HCT116 (cell line): ENCODE measurements at places on chromosomes 6 and 20. TPM values are rescaled to one million over a fixed set of nuclear protein-coding genes. Genes with fewer than 3 reads are reported as not detected.

GRCh38 chr20:16560216-16560615 is 13.0 kb downstream of the KIF16B start:
- H3K4me3 ChIP-seq: no peak overlapping the region
- H3K36me3 ChIP-seq: no peaks in the 10 kb centered on the region
- DNase-seq: no peak
- no peaks in the 10 kb centered on the region for H3K27me3 ChIP-seq
- no peaks in the 10 kb centered on the region for H3K4me1 ChIP-seq

- DNase-seq: no peak
- no peaks in the 10 kb centered on the region for H3K36me3 ChIP-seq
- no peak overlapping the region for H3K4me3 ChIP-seq
These were observed 88.3 kb downstream of the CDYL start for GRCh38 chr6:4864519-4864918.

GRCh38 chr6:145028144-145028818 is 707.0 kb downstream of the EPM2A start:
- no peaks in the 10 kb centered on the region for H3K27me3 ChIP-seq
- peaks cover 25% of the 10 kb centered on the region for H3K4me1 ChIP-seq
- no peaks in the 10 kb centered on the region for H3K36me3 ChIP-seq
- peak; percentile 71 for DNase-seq
- peak overlapping the region; percentile 5; the same call in 1 of the 2 replicates for H3K4me3 ChIP-seq

- DNase-seq: no peak
- H3K36me3 ChIP-seq: no peaks in the 10 kb centered on the region
- H3K4me3 ChIP-seq: no peak overlapping the region
- H3K4me1 ChIP-seq: no peaks in the 10 kb centered on the region
- H3K27ac ChIP-seq: no peak overlapping the region
These were observed 29.5 kb downstream of the ANKRD60 start for GRCh38 chr20:58198901-58199355.

DNA sequence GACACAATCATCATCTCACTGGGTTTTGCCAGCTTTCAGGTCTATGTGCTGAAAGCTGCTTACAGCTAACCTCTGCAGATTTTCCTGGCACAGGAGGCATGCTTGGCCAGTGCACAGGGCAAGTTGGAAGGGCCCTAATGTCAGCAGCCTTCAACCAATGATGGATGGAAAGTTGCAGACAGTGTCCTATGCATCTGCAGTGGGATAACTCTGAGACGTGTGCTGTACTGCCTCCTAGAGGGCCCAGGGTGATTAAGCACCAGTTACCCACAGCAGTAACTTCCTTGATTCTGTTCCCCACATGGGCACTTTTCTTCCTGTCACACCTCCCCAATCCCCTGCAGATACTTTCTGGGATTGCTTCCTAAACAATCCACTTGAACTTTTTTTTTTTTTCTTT is 38.6 kb downstream of the OVOL2 start:
- no peaks in the 10 kb centered on the region for H3K4me1 ChIP-seq
- no peak overlapping the region for H3K27ac ChIP-seq
- no peak for DNase-seq
- H3K36me3 ChIP-seq: no peaks in the 10 kb centered on the region

DNA sequence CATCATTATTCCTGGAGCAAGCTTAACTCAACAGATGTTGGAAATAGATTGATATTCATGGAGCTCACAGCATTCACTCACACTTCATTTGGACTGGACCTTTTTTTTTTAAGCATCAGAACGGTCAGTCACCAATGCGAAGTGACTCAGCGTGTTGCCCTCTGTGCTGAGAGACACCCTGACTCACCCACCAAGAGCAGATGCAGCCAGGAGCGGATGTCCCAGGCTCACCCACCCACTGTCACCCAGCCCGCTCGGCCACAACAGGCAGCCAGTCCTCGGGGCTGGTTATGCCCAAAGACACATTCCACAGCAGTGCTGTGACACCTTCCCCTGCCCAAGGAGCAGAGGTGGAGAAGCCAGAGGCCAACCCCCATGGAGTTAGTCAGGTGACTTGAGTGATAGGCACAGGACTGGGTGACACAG is 15.7 kb downstream of the RNASET2 start:
- H3K27ac ChIP-seq: peak overlapping the region; percentile 27
- H3K36me3 ChIP-seq: no peaks in the 10 kb centered on the region
- H3K4me3 ChIP-seq: peak overlapping the region; percentile 11; the same call in 1 of the 2 replicates
- no peaks in the 10 kb centered on the region for H3K27me3 ChIP-seq

DNA sequence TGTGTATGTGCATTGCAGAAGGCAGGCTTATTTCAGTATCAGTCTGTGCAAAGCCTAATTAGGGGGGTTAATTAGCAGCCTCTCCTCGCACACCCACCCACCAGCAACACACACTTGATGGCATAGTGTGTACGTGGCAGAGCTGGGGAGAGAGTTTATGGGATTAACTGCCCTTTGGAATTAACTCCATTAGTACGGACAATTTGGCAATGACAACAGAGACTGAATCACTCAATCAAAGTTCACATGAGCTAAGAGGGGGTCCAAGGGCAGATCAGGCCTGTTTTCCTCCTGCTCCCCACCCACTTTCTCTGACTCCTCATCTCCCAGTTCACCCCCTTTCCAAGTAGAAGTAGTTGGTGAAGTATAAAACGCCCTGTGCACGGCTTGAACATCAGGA is 69.5 kb downstream of the LRFN2 start:
- H3K27me3 ChIP-seq: peaks cover 12% of the 10 kb centered on the region; the same call in 1 of the 2 replicates
- DNase-seq: no peak
- no peak overlapping the region for H3K27ac ChIP-seq
- H3K36me3 ChIP-seq: no peaks in the 10 kb centered on the region

- no peaks in the 10 kb centered on the region for H3K27me3 ChIP-seq
- no peak overlapping the region for H3K27ac ChIP-seq
- H3K4me3 ChIP-seq: no peak overlapping the region
- H3K36me3 ChIP-seq: no peaks in the 10 kb centered on the region
- no peaks in the 10 kb centered on the region for H3K4me1 ChIP-seq
- DNase-seq: no peak
These were observed 33.7 kb upstream of the MYLIP start for GRCh38 chr6:16095180-16095579.

- H3K27me3 ChIP-seq: 0 out of 2 replicates have a peak, but pooled peaks cover 11% of the 10 kb centered on the region
- H3K4me3 ChIP-seq: no peak overlapping the region
- H3K27ac ChIP-seq: no peak overlapping the region
- no peaks in the 10 kb centered on the region for H3K4me1 ChIP-seq
- no peak for DNase-seq
- no peaks in the 10 kb centered on the region for H3K36me3 ChIP-seq
These were observed 69.1 kb downstream of the NRSN1 start for GRCh38 chr6:24194978-24195700.

DNA sequence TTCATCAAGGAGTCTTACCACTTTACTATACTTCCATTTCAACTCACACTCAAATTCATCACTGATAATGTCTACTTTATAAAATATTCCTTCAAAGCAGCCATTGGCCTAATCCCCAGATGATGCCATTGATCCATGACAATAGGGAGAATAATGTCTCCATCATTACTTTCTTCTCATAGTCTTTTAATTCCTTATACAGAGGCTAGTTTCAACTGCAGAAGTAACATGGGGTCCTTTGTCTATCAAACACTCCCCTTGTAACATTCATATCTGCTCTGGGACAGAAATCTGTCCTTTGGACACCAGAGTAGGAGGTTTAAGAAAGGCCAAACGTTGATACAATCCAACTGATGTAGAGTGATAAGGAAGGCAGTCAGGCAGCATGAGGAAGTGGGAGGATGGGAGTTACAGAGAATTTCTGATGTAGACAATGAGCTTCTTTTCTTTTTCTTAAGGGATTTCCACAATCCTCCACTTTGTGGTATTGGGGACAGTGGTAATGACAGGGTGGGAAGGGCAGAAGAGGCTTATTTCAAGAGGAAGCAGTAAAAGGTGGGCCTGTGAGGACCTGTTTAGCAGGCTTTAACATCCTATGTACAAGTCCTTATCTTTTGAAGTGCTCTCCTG is 18.9 kb upstream of the HLA-DOA start:
- no peaks in the 10 kb centered on the region for H3K4me1 ChIP-seq
- H3K27ac ChIP-seq: no peak overlapping the region
- no peak for DNase-seq
- H3K27me3 ChIP-seq: peaks cover 22% of the 10 kb centered on the region

DNA sequence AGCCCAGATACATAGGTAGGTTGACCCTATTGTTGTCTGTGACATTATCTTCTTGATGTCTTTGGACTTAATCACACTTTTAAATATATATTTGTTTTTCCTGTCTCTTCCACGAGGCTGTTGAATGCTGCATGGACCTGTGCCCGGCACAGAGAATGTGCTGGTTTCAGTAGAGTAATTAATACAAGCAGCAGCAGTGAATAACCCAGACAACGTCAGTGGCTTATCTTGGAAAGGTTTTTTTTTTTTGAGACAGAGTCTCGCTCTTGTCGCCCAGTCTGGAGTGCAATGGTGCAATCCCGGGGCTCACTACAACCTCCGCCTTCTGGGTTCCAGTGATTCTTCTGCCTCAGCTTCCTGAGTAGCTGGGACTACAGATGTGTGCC is 108.2 kb downstream of the CDH26 start:
- no peak overlapping the region for H3K4me3 ChIP-seq
- H3K36me3 ChIP-seq: no peaks in the 10 kb centered on the region
- H3K27me3 ChIP-seq: peaks cover 53% of the 10 kb centered on the region
- H3K4me1 ChIP-seq: no peaks in the 10 kb centered on the region

Gene ID4
- 0.10 TPM for total RNA-seq

Gene ZNF292
- total RNA-seq: 35.3 TPM

Gene OPRM1
- total RNA-seq: not detected
